Stimulated activated CD4-positive, alpha-beta T cell treated with anti-CD3 and anti-CD28 coated beads, Interleukin-15, amount 100 ng/mL, for 48 hours (primary cell): ENCODE measurements at places on chromosomes 5 and 9.

- DNase-seq: no peak
These were observed 22.0 kb downstream of the ADAMTS2 start for GRCh38 chr5:179323026-179323870.

- no peak for DNase-seq
These were observed 1219.3 kb upstream of the WWC1 start for GRCh38 chr5:167071981-167072610.

GRCh38 chr5:36630201-36631145, 24.1 kb downstream of the SLC1A3 start:
- DNase-seq: no peak

- peak; percentile 52 for DNase-seq
These were observed 65.4 kb upstream of the GARNL3 start for GRCh38 chr9:127199001-127199791.

DNA sequence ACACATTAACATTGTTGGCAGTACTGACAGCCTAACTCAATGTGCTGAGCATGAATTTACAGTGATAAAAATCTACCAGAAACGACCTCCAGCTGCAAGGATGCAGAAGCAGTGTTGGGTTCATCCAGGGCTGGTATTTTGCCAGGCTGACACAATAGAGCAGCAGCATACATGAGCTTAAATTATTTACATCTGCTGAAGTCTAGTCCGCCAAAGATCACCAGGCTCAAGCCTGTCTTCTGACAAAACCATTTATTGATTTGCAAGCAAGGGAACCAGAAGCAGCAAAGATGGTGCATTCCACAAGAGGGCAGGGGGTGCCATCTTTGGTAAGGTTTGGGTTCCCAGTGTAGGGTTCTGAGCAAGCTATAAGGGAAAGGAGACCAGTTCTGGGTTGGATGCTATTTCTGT, 8.7 kb upstream of the C5orf34 start:
- DNase-seq: no peak

- no peak for DNase-seq
These were observed 21.1 kb downstream of the IRF1 start for GRCh38 chr5:132469380-132470009.

GRCh38 chr9:86486891-86487837, 133.0 kb upstream of the TUT7 start:
- no peak for DNase-seq

- DNase-seq: no peak
These were observed 295.5 kb upstream of the SMC2 start for GRCh38 chr9:103798620-103799019.

DNA sequence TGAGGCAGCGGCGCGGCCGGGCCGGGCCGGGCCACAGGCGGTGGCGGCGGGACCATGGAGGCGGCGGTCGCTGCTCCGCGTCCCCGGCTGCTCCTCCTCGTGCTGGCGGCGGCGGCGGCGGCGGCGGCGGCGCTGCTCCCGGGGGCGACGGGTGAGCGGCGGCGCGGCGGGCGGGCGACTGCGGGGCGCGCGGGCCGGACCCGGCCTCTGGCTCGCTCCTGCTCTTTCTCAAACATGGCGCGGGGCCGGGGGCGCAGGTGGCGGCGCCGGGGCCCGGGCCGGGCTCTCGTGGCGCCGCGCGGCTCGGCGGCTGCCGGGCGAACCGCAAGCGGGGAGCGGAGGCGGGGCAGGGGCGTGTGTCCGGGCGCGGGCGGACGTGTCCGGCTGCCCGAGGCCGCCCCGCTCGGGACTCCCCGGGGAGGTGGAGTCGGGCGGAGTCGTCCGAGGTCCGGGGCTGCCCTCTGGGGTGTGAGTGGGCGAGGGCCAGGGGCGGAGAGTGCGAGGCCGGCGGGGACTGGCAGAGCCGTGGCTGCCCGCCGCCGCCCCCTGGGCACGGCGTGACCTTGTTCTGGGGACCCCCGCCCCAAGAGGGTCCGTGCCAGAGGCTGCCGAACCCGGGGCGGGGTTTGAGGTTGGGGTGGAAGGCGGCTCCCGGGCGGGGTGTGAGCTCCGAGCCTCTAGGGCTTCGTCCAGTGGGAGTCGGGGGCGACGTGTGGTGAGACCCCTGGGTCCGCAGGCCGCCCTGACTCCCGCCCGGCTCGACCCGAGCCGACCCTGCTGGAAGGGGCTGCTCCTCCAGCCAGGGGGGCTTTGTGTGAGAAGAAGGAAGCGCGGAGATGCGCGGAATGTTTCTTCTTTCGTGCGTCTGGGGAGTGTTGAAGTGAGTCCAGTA, 485 bp downstream of the TGFBR1 start:
- DNase-seq: no peak

- DNase-seq: no peak
These were observed 728.8 kb downstream of the NR2F1-AS1 start for GRCh38 chr5:92852219-92852618.

- no peak for DNase-seq
These were observed 167.3 kb downstream of the PJA2 start for GRCh38 chr5:109242518-109242917.

- no peak for DNase-seq
These were observed 255.5 kb downstream of the TRIM32 start for GRCh38 chr9:116942593-116943061.

GRCh38 chr9:137602661-137603060, 2.8 kb upstream of the ARRDC1 start:
- no peak for DNase-seq

GRCh38 chr5:135215617-135216470, 181.8 kb upstream of the PITX1 start:
- no peak for DNase-seq

- DNase-seq: no peak
These were observed 3.0 kb upstream of the AGPAT2 start for GRCh38 chr9:136690104-136690805.

DNA sequence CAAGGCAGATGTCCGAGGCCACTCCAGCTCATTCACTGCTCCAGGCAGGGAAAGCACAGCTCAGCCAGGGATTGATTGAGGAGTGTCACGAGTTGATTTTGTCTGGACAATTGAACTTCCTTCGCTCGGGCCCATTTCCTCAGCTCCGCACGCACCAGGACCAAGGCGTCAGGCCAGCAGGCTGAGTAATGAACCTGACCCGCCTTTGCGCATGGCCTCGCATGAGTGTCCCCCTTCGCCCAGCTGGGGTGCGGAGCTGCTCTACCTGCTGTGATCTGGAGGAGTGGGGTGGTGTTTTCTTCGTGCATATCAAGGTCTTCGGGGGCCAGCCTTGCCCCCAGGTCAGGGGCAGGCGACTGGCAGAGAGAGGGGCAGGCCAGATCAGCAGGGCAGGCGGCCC, 44.0 kb downstream of the VAV2 start:
- DNase-seq: no peak

- no peak for DNase-seq
These were observed 12.4 kb downstream of the SPATA31E1 start for GRCh38 chr9:87894998-87895625.

- no peak for DNase-seq
These were observed 146.4 kb downstream of the GRIA1 start for GRCh38 chr5:153636670-153637451.

- no peak for DNase-seq
These were observed 29.0 kb downstream of the IRF1 start for GRCh38 chr5:132461569-132462070.

DNA sequence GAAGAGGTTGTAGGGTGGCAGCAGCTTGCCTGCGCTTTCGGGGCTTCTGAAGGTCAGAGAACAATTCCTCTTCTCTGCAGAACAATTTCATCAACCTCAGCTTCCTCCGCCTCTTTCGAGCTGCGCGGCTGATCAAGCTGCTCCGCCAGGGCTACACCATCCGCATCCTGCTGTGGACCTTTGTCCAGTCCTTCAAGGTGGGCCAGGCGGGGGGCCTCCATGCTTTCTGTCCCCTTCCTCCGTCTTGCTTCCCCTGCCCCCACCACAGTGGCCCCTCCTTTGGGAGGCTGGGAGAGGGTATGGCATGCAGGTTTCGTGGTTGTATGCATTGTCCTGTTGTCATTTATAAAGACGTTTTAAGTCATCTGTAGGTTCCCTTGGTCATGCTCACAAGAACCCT, 195.8 kb downstream of the CACNA1B start:
- DNase-seq: no peak

DNA sequence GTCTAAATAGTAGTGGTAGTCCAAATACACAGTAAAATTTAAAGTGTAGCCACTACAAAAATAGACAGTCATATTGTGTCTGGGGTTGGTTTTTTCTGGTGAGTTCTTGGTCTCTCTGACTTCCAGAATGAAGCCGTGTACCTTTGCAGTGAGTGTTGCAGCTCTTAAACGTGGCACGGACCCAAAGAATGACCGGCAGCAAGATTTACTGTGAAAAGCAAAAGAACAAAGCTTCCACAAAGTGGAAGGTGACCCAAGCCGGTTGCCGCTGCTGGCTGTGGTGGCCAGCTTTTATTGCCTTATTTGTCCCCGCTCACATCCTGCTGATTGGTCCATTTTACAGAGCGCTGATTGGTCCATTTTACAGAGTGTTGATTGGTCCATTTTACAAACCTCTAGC, 188.7 kb downstream of the ZNF608 start:
- DNase-seq: no peak

DNA sequence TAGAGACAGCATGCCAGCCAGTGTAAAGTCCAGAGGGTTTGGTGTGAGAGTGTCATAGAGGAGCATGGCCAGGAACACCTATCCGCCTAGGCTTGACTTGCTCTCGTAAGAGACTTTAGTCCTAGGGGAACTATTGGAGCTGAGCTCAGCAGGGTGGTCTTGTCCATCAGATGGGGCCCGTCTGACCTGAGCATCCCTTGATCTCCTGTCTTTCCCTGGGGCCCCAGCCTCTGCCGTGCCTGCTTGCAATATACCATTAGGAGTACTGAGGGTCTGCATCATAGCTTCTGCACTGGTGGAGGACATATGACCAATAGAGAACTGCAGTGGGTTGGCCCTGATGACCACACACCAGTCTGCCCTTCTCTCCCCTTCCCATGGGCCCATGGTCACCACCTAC, 251.0 kb downstream of the TUSC1 start:
- no peak for DNase-seq
